ENCODE measurements at places on chromosomes 12 and 14.

DNA sequence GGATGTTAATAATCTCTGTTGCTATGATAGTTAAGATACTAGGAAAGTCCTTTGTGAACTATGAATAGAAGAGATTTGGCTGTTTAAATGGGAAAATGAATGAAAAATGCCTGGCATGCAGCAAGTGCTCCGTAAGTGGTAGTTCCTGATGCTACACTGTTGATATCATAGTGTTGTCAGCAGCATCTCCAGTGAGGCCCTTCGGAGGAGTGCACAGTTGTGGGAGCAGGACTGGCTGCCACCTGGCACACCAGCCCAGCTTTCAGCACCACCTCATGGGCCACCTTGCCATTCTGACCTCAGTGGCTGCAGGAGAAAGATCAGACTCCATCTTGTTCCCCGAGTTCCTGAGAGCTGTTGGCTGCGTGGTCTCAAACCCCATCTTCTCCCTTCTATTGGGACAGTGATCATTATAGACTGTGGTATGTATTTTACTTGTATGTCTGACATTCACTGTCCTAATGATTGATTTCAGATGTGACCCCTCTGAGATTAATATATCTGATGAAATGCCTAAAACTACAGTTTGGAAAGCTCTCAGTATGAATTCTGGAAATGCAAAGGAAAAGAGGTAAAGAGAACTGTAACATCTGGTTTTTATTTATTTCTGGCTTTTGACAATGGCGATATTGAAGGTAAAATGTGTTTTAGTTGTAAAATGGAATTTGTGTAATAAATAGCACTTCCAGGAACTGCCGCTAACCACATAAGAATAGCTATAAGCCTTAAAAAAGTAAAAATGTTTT lies 80.9 kb downstream of the SLC4A8 start:
- DNase-seq: no peak

GRCh38 chr14:68692216-68692615 lies 100.7 kb downstream of the ZFP36L1 start:
- no peak for DNase-seq

DNA sequence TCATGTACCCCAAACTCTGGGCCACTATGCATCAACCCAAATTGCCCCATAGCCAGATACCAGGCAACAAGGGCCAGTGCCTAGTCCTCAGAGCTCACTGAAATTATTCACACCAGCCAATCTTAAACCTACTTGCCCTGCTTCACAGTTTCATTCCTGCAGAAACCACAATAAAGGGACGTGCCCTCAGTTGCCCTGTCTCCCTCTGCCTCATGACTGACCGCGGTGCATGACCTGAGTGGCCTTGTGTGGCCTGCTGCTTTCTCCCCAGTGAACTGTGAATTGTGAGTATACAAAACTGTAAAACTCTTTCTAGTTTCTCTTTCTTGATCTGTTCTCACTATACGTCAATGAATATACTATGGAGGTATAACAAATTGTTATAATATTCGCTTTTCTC lies 490.9 kb upstream of the MIS18BP1 start:
- no peak for DNase-seq

GRCh38 chr12:124510301-124510970 lies 57.0 kb downstream of the NCOR2 start:
- DNase-seq: no peak

GRCh38 chr14:96086574-96087077 lies 47.5 kb downstream of the C14orf132 start:
- DNase-seq: no peak

DNA sequence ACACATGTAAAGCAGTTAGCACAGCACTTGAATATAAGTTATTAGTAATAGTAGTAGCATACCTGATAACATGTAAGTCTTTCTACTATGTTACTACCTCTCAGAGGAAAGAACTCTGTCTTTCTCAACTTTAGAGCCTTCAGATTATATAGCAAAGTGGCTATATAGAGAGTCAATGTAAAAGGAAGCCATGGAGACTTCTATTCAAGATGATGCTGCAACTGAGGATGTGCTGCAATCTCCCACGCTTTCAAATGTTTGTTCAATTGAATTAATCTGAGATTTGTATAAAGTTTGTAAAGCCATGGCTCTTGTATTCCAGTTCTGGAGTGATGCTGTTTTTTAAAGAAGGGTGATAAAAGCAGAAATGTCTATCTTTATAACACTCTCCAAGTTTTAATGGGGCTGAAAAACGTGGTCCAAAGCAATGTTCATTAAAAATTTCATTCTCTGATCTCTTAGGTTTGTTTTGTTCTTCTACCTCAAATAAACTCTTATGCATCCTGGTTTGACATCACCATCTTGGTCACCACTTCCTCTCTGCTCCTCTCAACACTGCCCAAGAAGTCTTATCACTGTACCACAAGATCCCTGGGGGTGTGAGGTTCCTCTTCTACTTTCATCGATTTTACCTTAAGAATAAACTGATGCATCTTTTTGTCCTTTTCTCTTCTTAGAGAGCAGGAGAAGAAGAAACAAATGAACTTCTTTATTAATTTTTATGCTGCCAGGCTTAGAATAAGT lies 40.6 kb downstream of the C12orf42 start:
- no peak for DNase-seq

GRCh38 chr12:112973818-112974231 lies 4.5 kb upstream of the OAS2 start:
- DNase-seq: no peak

- DNase-seq: no peak
Observed at GRCh38 chr12:20514598-20514997, 146.3 kb downstream of the PDE3A start.

- no peak for DNase-seq
Observed at GRCh38 chr14:71720978-71721624, 211.1 kb upstream of the RGS6 start.

- DNase-seq: no peak
Observed at GRCh38 chr12:94112121-94112520, 36.3 kb upstream of the PLXNC1 start.

GRCh38 chr12:388541-389141 lies 479 bp downstream of the KDM5A start:
- peak; percentile 23 for DNase-seq

DNA sequence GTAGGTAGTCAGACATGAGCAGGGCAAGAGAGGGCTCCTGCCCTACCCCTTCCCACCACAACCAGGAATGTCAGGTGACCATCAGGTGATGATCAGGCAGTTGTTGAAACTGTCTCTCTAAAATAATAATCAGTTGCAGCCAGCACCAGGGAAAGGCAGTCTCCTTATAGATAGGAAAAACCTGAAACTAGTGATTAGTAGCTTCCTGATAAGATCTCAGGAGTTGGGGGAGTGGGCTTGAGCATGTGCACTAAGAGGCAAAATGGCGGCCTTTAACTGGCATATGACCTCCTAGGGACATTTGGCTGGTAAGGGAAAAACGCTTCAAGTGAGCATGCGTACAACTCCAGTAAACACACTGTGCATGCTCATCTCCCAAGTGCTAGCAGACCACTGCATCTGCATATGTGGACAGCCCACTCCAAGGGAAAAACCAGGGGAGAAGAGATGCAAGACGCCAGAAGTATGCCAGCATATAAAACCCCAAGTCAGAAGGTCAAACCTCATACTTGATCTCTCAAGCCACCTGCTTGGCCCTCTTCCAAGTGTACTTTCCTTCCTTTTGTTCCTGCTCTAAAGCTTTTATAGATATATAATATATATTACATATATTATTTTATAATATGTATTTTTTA lies 37.1 kb downstream of the TGFB3 start:
- DNase-seq: no peak

- DNase-seq: no peak
Observed at GRCh38 chr12:54975875-54976274, 8.7 kb downstream of the TESPA1 start.

DNA sequence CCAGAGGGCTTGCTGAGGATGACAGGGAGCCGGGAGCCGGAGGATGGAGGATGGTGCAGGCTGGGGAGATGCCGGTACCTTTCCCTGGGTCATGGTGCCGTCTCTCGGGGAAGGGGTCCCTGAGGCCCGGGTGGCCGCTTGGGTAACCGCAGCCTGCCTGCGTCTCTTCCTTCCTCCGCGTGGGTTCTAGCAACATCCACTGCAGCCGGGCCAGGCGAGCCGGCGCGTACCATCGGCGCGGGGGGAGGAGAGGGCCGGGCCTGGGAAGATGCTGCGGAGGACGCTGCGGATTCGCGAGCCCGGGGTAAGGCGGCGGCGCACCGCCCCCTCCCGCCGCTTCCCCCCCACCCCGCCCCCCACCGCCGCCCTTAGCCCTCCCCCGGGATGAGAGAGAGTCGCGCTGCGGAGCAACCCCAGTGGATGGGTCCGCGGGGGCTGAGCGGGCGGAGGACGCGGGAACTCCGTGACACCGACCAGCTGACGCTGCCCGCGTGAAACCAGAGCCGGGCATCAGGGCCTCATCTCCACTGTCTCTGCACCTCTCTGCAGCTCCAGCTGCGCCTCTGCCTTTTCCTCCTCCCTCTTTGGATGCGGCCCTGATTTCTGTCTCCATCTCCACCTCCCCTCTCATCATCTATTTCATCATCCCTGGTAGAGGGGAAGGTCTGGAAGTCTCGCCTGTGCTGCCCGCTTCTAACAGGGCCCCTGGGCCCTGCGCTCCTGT lies at the start of gene FAIM2:
FAIM2 (minus strand) TSS at position 201 of the 724 bp plus-strand sequence; CDS start at position 93, 108 bp downstream.
- DNase-seq: no peak

- DNase-seq: no peak
Observed at GRCh38 chr12:110314308-110314707, 33.3 kb downstream of the ATP2A2 start.

GRCh38 chr12:89939522-89940215 lies 231.0 kb upstream of the ATP2B1 start:
- no peak for DNase-seq

DNA sequence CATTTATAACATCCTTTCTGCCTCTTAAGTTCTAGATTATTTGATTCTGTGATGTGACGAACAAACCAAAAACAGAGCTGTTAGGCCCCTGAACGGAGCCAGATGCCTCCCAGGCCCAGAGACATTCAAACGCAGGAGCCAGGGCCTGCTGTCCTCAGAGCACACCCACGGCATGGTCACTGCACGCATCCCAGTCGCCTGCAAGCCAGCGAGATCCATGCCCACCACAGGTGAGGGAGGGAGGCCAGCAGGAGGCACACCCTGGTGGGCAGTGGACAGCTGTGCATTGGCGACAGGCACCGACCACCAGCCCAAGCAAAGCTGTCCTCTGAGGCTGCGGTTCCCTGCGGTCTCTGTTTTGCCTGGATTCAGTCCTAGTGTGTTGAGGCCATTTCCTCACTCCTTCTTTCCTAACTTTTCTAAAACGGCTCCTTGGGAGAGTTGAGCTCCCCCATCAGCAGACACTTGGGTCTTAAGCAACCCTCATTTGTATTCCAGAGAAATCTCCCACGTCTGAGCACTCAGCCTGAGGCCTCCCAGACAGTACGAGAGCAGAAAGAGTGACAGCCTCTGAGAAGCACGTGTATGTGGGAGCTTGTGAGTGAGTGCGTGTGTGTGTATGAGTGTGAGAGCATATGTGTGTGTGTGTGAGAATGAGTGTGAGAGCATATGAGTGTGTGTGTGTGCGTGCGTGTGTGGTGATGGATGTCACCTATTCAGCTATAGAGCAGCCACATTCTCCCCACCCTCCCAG lies 81.2 kb downstream of the CHGA start:
- no peak for DNase-seq

DNA sequence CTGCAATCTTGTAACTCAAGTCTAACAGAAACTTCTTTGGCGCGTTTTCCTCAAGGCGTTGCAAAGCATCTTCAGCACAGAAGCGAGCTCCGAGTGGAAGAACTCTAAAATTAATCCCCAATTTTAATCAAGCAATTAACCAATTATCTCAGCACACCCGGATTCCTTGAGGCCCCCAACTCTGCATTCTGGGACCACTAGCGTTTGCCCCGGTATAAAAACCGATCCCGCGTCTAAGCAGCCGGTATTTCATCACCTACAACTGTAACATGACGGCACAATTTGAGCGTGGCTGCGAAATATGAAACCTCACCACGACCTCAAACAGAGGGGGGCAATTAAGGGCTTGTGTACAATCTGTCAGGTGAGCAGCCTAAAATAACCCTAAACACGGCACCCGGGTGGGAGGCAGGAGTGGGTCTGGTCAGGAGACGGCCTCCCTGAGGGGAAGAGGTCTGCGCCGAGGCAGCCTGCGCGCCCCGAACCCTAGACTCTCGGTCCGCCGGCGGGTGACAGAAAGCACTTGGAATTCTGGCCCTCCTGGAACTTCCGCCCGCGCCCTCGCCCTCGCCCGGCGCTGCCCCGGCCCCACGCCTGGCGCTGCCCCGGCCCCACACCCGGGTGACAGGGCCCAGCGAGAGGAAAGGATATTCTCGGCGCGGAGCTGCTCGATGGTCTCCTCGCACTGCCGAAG lies 594 bp downstream of the ZCCHC8 start:
- DNase-seq: peak; percentile 17

DNA sequence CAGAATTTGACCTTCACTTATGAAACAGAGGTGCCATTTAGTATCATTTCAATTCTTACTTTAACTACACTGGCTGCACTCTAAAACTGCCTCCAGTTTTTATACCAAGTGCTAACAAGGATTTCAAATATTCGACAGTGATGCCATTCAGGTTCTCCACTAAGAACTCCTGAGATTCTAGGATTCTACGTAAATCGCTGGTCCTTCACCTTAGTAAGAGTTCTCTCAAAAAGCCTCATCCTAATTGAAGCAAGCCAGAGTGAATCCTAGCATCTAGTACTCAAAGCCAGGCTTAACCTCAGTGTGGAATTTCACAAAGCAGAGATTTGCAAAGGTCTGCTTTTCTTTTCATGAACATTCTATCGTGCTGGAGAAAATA lies 3.5 kb downstream of the SLC38A2 start:
- DNase-seq: no peak

- no peak for DNase-seq
Observed at GRCh38 chr12:53749986-53750811, 1.6 kb downstream of the CISTR start.

GRCh38 chr14:72699852-72700257 lies 194.0 kb downstream of the DPF3 start:
- no peak for DNase-seq

- no peak for DNase-seq
Observed at GRCh38 chr14:93969082-93969828, 7.1 kb downstream of the ASB2 start.

GRCh38 chr14:85234156-85235025 lies 295.6 kb upstream of the FLRT2 start:
- no peak for DNase-seq

DNA sequence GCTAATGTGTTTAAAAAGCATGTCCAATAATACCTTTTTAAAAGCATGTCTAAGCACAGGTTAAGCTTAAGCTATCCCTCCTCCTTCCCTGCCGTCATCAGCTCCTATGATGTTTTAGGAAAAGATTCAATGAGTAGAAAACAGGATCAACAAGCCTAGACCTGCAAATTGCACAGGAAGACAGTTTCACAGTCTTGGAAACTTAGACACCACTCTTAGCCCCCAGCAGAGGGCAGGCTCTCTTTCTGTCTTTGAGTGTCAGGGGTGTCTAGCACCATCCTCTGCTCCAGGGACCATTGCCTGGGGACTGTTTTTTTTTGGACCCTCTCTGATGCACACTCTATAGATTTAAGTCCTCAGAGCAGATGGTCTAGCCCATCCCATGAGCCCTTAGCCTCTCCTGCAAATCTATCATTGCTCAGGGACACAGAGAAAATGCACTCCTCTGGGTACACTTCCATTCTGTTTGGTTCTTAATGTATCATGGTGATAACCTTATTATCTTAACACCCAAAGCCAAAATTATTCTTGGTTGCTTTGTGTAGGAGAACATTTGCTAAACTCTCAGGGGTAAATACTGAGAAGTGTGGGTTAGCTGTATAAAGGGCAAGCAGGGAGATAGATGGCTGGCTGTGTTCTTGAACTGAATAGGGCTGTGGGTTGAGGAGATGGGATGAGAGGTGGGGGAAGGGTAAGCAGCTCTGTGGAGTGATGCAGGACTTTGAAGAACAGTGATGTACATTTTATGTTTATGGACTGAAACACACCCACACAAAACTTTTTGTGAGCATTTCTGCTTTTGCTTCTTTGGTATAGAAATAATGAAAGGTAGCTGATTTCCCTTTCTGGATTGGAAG lies 259.9 kb upstream of the DDHD1 start:
- no peak for DNase-seq
